ENCODE measurements at places on chromosomes 16 and 17.

- DNase-seq: peak; percentile 94
These were observed 46.9 kb upstream of the SIAH1 start for GRCh38 chr16:48432136-48432535.

- no peak for DNase-seq
These were observed 7.0 kb downstream of the DERL2 start for GRCh38 chr17:5478992-5479391.

GRCh38 chr17:6938637-6939036 is 57.2 kb upstream of the ALOX12 start:
- DNase-seq: no peak

DNA sequence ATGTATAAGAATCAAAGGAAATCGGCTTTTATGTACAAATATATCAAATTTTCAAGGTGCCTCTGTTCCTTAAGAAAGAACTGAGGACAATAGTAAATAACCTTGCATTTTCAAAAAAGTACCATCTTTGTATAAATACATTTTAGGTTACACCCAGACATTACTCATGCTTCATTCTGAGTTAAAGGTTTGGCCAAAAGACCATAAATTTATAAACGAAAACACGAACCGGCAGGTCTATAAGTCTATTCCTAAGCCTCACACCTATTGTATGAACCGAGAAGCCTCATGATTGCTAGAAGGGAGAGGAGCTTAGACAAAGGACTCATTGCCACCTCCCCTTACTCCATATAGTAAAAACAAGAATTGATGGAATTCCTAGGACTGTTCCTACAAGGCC is 94.6 kb upstream of the PSMD7 start:
- no peak for DNase-seq

DNA sequence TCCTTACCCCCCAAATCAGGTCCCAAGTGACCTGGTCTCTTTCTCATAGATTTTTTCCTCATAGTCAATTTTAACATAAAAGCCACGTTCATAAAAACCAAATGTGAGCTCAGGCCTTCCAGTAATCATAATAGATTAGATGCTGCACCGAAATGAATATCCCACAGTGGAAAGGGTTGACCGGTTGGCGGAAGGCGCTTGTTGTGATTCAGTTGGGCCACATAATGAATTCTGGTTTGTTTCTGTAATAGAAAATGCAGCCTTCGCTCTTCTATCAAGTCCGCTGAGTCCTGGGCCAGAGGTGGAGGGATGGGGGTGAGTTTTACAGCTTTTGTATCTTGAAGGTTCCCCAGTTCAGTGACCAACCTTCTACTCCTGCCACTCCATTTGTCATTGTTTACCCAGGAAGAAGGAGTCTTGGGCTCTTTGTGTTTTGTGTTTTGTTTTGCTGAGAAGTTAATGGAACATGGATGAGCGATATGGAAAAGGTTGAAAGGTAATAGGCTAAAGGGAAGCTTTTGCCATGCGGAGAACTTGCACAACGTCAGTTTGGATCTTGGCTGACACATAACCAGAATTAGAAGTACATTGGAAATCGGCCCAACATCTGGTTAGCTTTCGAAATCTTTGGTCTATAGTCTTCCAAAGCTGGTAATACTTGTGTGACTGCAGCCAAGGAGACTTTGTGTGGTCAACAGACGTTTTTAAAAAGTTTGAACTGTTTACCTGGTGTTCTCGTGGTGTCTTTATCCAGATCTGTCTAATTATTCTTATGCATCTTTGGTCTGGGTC is 89.5 kb downstream of the CLEC16A start:
- DNase-seq: no peak

- no peak for DNase-seq
These were observed 26.3 kb upstream of the FMNL1 start for GRCh38 chr17:45195424-45195823.

DNA sequence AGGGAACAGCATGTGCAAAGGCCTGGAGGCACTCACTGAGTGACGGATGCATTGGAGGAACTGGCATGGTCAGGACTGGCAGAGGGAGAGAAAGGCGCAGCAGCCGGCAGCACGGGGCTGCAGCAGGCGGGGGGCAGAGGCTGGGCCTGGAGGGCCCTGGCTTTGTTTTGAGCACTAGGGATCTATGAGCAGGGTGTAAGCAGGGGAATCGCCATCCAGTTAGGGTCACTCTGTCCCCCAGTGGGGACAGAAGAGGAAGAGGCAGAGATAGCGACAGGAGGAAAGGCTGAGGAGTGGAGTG is 14.2 kb downstream of the HSD11B2 start:
- DNase-seq: no peak

DNA sequence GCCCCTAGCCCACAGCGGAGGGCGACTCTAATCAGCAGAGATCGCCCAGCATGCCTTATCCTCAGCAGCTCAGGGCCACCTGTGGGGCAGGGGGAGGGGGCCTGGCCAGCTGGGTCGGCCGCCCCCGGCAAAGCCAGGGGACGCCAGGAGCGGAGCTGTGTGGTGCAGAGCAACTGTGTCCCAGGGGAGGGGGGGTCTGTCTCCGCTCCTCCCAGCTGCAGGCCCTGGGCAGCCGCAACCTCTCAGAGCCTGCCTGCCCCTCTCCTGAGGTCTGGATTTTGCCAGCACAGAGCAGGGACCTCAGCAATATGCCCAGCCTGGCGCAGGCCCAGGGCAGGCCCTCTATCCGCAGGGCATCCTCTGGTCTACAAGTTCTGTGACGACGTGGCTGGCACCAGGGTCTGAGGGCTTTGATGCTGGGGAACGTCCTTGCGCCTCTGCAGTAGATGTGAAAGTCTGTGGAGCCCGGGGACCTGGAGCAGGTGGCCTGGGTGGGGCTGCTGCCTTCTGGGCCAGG is 36.5 kb upstream of the SLC38A10 start:
- no peak for DNase-seq

DNA sequence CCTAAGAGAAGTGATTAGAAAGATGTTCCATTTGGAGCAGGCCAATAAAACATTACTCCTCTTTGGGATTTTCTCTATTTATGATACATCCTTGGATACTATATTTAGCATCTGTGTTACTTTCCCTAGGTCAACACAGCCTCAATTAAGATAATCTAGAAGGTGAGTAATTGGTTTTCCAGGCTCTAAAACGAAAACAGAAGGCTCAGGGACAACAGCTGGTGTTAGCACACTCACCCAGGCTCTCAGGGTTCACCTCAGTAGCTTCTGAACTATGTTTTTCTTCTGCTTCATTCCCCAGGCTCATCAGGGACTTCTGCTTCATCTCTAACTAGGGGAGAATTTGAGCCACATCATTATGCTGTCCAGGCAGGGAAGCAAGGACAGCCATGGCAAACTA is 76.6 kb downstream of the ZZEF1 start:
- DNase-seq: no peak

DNA sequence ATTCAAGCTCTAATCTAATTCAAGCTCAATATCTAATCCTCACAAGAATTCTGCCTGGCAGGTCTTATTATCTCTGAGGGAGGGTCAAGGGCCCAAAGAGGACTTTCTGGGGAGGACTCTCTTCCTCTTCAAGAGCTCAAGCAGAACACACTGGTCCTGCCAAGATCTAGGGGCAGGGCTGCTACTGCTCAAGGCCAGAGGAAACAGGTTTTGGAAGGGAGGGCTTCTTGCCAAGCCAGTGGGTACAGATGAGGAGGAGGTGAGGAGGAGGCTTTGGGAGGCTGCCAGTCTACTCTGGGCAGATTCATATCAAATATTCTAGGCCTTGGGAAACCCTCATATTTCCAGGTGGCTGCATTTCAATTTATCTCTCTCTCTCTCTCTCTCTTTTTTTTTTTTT is 51.8 kb upstream of the IL34 start:
- DNase-seq: no peak

GRCh38 chr17:68624381-68624780 is 23.2 kb upstream of the FAM20A start:
- DNase-seq: no peak

GRCh38 chr16:12907670-12908233 is 6.4 kb downstream of the SHISA9 start:
- DNase-seq: peak; percentile 33

- DNase-seq: peak; percentile 72
These were observed 642.7 kb downstream of the HS3ST4 start for GRCh38 chr16:26334218-26335111.

DNA sequence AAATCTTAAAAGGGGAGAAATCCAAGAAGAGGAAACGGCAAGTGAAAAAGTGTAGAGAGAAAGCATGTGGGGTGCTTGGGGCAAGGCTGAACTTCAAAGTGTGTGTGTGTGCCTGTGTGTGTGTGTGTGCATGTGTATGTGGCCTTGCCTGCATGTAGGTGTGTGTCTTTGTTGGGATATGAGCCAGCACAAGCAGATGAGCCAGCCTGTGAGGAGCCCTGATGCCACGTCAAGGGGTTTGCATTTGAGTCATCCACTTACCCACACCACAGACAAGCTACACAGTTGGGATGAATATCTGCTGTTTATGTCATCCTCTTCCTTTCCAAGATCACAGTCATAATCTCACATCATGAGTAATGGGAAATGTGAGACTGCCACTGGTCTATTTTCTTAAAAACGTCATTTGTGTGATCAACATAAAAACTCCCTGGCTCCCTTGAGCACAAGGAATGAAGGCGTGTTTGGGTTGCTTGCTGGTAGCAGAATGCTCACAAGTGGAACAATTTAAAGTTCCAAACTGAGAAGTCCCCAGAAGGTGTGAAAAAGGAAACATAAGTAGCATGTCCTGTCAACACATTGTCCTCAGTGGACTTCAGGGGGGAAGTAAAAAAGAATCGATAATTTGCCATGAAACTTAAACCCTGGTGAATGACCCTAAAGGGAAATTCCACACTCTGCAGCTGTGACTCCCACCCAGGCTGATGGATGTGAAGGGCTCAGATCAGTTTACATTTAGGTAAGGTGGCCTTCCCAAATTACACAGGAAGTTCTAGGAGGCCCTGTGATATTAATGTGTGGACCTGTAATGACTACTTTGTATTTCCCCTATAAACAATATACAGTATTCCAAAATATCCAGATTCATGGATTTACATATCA is 14.7 kb downstream of the KCTD19 start:
- peak; percentile 77 for DNase-seq

GRCh38 chr17:74796866-74797265 is 20.7 kb upstream of the NAT9 start:
- no peak for DNase-seq

DNA sequence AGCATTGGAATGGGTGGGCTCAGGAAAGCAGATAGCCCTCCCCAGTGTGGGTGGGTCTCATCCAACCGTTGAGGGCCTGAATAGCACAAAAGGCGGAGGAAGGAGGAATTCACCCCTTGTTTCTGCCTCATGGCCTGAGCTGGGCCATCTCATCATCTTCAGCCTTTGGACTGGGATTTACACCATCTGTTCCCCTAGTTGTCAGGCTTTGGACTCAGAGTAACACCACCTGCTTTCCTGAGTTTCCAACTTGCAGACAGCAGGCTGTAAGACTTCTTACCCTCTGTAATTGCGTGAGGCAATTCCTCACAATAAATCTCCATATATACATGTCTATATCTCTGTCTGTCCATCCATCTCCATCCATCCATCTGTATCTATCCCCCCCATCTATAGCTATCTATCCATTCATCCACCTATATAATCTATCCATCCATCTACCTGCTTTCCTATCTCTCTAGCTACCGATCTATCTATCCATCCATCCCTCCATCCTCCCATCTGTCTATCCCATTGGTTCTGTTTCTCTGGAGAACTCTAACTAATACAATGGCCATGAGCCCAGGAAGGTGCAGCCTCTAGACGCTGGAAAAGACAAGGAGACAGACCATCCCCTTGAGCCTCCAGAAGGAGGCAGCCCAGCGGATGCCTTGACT is 21.3 kb downstream of the DNAH17 start:
- no peak for DNase-seq

DNA sequence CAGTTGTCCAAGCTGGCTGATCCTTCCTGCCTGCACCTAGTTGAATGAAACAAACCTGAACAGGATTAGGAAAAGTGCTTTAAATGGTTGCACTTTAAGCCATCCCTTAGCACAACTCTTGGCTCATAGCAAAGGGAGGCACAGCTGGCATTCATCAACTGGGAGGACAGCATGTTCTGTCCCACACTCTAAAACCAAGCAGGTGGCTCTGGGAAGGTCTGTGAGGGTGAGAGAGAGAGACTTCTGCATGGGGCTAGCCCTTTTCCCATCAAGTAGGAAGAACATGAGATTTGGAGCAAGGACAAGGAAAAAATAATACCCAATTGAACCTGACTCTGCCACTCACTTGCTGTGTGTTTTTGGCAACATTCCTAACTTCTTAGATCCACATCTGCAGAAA is 140.9 kb upstream of the CCL2 start:
- no peak for DNase-seq

- DNase-seq: peak; percentile 82
These were observed 15.0 kb upstream of the C17orf58 start for GRCh38 chr17:68011199-68011665.

GRCh38 chr17:31695456-31696090 is 163.5 kb downstream of the COPRS start:
- DNase-seq: no peak

DNA sequence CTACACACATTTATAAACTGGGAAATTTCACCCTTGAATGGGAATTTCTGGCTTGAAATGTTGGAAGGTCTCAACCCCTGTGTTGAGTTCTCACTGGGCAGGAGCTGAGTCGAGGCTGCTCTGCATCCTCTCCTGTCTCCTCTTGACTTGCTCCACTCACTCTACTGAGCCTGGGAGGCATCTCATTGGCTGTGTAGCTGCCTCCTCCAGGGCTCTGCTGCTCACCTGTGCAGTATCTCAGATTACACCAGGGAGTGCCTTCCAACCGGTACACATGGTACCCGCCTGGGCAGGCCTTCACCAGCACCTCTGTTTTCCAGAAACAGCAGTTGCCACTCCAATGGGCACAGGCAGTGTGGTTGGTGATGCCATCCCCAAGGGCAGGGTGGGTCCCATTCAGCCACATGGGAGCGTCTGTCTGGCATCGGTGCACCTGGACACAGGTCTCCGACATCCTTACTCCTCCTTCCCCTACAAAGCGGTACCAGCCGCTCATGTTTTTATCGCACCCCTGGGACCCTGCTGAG is 3.7 kb downstream of the GP2 start:
- no peak for DNase-seq

DNA sequence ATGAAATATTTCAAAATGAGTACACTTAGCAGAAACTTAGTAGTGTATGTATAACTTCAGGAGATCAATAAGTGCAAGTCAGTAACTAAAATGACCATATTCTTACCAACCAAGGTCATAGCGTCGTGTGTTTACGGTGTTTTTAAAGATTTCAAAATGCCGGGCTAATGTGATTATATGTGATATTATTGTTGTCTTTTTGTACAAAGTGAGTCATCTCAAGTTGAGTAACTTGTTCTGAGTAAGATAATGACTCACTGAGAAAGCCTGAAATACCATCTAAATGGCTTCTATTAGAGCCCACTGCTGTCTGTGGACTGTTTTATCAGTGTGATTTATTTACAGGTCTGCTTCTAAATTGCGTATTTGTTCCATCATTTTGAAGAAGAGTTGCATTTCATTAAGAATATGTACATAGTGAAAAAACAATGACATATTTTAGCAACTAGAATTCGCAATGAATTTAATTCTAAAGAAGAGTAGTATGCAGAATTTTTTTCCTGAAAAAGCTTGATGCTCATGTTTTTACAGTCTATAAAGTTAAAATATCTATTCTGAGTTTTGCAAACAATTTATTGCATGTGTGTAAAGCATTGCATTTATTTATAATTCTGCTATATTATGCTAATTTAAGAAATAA is 12.7 kb downstream of the KRT12 start:
- DNase-seq: peak; percentile 77

- no peak for DNase-seq
These were observed 212.9 kb downstream of the CNTNAP4 start for GRCh38 chr16:76490036-76490639.

GRCh38 chr17:6374761-6375312 is 60.1 kb downstream of the AIPL1 start:
- DNase-seq: peak; percentile 16

All from suppressor macrophage (primary cell).